Breast epithelium (tissue), 4 donors: ENCODE measurements at places on chromosomes 1 and 21.

DNA sequence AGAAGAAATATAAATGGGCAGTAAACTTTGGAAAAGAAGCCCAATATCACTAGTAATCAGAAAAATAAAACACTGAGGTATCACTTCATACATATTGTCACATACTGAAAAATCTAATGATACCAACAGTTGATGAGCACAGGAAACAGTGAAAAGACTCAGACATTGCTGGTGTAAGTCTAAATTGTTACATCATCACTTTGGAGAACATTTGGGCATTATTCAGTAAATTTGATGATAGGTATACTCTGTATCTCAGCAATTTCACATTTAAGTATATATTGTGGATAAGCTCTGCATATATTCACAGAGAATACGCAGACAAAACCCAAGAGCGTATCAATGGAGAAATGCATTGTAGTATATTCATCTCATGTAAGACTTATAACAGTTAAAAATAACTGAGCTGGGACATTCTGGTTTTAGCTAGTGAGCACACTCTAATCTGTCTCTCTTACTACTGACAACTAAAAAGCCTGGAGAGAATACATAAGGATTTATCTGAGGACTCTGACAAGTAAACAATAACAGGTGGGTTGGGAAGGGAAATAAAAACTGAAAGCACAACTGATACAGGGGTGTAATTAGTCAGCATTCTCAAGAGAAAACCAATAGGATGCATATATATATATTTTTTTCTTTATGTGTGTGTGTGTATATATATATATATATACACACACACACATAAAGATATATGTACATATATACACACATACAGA is 212.7 kb upstream of the JUN start:
- no peak for DNase-seq

DNA sequence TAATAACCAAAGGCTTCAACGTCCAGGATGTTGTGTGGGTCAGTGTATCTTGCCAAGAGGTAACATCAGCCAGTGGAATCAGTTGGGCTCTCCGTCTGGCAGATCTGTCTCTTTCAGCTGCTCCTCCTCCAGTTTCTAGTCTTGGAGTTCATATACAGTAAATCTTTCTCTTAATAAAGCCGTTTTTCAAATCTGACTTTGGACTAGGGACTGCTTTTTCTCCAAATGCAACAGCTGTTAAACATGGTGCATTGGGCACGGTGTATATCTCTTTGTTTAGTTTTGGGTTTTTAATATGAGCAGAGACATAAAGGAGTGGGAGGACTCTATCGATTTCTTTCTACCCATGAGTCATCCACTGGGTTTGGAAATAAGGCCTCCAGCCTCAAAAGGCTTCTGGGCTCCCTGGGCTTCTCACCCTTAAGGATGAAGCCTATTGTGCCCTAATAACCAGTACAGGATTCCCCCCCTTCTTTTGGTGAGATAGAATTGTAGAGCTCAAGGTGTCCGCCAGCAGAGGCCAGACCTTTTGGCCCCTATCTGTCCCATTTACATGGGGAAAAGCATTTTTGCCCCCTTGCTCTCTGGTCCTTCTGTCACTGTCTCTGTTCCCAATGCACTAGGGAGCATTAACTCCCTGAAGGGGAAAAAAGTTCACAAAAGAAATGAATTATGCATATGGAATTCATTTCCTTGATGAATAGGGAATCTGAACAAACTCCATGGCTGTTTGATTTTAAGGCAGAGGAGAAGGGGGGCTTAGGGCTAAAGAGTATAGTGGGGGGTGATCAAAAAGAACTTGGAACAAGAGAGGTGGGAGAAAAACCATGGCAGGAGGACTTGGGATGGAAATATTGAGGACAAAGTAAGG is 86.0 kb downstream of the PBX1 start:
- DNase-seq: no peak

DNA sequence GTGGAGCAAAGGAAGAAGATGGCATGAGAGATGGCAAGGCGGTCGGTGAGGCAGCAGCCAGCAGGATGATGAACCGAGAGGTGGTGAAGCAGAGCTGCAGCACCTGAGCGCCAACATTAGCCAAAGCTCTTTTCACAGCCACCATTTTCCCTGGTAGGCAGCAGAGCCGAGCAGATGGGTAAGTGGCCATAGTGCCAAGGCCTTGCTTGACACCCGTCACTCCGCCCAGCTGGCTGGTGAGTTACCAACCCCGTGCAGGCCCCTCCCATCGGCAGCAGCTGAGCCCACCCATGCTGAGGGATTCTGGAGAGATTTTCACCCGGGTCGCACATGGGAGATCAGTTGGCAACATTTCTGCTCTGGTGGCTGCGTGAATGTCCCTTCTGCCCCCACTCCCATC is 647.7 kb downstream of the PTPRU start:
- DNase-seq: peak; percentile 47

GRCh38 chr1:177164380-177165068 is at the start of gene ASTN1:
TSS of gene ASTN1 (minus strand) at chr1:177164712. CDS start at chr1:177164676, 36 bp downstream.
- DNase-seq: no peak

GRCh38 chr1:101996825-101997465 is at the start of gene OLFM3:
TSS of gene OLFM3 (minus strand) at chr1:101996926.
- DNase-seq: no peak

DNA sequence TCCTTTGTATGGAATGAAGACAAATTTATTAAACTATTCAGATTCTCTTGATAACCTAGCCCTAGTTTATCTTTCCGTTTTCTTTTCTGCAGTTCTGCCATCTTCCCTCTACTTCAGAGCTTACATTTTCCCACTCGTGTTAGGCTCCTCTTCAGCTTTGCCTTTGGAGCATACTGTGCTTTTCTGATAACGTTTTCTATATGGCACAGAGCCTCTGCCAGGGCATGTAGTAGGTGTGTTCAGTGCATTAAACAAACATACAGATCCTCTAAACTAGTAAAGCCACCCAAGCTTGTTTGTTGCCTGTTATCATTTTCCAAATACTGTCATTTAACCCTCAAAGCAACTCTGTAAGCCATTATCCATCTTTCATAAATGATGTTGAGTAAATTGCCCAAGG is 25.1 kb downstream of the DYRK1A start:
- no peak for DNase-seq

- peak; percentile 82 for DNase-seq
These were observed 49.0 kb downstream of the TOMM20 start for GRCh38 chr1:235079443-235080296.

DNA sequence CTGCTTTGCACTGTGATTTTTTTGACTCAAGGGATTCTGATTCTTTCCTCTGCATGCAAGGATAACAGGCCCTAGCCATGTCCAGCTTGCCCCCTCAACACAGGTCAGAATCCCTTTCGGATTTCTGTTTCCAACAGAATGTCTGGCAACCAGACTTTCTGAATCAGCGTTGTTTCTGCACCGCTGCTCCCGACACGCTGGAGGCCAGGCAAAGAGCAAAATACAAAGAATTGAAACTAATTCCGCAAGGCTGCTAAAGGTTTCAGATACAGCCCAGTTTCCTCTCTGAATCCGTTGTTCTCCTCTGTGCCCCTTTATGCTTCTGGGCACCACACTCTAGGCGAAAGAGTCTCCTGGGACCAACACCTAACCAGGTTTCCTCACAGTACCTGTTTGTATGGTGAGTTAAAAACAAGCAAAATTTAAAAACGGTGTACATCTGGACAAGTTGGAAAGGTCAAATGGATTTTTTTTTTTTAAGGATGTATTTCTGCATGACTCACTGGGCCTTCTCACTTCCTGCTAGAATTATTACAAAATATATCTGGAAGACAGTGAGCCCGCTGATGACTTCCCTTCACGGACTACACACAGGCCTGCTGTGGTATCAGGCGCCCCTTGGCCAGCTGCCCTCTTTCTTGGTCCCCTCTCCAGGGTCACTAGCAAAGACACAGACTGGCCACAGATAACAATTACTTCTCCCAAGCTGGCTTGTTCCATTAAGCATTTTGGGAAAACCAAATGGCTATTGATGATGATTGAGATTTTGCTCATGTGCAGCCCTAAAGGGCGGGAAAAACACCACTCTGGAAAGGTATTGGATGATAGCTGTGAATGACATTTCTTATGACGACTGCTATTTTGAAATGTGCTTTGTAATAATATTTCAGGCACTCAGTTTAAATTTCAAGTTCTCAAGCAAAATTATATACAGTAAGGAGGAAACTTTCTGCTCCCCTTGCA is 118.3 kb downstream of the TGFB2 start:
- peak; percentile 37 for DNase-seq

GRCh38 chr1:161973924-161974845 is 49.5 kb downstream of the OLFML2B start:
- no peak for DNase-seq

- peak; percentile 33 for DNase-seq
These were observed 4.1 kb upstream of the PRDM16 start for GRCh38 chr1:3064901-3065300.

DNA sequence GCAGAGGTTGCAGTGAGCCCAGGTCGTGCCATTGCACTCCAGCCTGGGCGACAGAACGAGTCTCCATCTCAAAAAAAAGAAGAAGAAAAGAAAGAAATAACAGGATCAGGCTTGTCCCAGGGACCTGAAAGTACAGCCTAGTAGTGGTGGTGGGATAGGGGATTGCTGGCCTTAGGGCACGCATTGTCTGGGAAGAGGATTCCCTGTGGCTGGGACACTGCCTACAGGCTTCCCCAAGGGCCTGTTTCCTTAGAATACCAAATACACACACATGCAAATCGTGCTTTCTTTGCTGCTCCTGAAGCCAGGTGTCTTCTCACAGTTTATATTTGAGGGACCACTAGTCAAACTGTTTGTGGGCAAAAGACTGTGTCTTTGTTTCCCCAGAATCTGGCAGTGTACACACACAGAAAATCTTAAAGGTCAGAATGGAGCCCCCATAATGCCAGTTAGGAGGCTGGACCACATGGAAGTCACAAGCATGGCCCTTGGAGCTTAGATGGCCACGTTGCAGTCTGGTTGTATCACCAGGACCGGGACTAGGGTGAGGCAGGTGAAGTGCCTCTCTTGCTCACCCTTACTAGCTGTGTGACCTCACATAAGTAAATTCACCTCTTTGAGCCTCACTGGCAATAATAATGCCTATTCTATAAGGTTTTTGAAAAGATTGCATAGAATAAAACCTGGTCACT is 12.7 kb upstream of the ASAP3 start:
- DNase-seq: no peak

- no peak for DNase-seq
These were observed 54.9 kb upstream of the RUNX3 start for GRCh38 chr1:24984800-24985522.

DNA sequence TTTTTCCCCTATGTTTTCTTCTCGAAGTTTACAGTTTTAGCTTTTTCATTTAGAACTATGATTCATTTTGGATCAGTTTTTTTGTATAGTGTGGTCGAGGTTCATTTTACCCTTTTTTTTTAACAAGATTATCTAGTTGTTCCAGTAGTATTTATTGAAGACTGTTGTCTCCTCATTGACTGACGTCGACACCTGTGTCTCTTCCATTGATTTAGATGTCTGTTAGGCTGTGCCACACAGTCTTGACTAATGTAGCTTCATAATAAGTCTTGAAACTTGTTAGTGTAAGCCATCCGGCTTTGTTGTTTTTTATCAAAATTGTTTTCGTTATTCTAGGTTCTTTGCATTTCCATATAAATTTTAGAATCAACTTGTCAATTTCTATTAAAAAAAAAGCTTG is 45.2 kb downstream of the CAMSAP2 start:
- no peak for DNase-seq

GRCh38 chr1:195763907-195764374 is 844.3 kb downstream of the KCNT2 start:
- DNase-seq: no peak

GRCh38 chr1:28974432-28974831 is 60.1 kb downstream of the EPB41 start:
- DNase-seq: no peak

DNA sequence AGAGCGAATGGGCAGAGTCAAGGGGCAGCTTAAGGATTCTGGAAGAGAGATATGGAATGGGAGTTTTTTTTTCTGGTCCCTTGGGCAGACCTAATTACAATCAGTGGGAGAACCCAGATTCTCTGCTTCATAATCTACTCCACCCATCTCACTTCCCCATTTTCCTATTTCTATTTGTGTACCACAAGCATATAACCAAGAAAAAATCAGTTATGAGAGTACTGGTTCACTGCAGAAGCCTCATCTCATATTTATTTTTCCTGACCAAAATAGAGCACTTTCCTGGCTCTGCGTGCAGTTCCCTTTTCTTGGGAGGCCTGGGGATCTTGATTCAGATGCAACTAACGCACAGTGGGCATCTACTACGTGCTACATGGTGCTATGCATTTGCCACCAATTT is 82.2 kb upstream of the SLFNL1 start:
- DNase-seq: no peak

GRCh38 chr1:225774281-225775147 is 3.1 kb upstream of the SRP9 start:
- DNase-seq: no peak

DNA sequence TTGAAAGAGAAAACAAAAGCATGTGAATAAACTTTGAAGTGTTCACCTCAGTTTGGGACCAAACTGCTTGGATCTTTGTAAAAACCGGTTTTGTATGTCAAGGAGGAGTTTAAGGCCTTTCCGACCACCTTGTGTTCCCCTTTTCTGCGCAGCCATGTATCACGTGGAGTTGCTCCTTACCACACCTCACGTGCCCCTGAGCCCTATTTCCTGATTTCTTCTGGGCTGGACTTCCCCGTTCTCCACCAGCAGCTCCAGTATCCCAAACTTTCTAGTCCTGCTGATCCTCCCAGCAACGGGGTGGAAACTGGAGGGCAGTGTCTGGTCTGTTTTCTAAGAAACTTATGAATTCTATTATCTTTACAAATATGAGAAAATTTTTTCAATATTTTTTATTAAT is 1.6 kb upstream of the SH3D21 start:
- DNase-seq: no peak

- DNase-seq: no peak
These were observed 42.1 kb downstream of the KIAA1614 start for GRCh38 chr1:180954801-180955165.

GRCh38 chr21:34579411-34579810 is 35.5 kb downstream of the RCAN1 start:
- no peak for DNase-seq

- no peak for DNase-seq
These were observed 18.5 kb upstream of the SEMA4A start for GRCh38 chr1:156134716-156135435.

DNA sequence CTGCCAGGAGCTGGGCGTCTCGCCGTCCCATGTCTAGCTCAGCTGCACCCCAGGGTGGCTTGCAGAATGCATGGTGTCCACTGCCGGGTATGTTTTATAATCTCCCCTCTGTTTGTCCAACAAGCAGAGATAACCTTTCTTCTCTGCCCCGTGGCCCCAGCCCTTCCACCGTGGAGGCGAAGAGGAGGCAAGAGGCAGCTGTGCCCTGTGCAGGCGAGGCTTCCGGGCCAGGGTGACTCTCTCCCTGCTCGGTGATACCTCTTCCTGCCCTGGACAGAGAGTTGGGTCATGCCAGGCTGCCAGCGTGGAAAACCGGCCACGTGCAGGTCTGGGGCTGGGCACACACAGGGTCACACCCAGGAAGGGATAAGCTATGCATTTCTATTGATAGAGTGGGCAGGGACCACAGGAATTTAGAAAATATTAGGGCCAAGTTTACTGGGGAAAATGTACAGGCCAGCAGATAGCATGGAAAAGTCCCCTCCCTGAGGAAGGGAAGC is at the start of gene TFF2:
Gene TFF2, minus strand, starts transcription at position 68 of the 500 bp plus-strand sequence. Its CDS starts 37 bp downstream, at position 31.
- DNase-seq: no peak
